ENCODE measurements at places on chromosomes 16 and 17.

GRCh38 chr16:56193951-56194726 is 2.9 kb downstream of the GNAO1 start:
- peak; percentile 98 for DNase-seq

DNA sequence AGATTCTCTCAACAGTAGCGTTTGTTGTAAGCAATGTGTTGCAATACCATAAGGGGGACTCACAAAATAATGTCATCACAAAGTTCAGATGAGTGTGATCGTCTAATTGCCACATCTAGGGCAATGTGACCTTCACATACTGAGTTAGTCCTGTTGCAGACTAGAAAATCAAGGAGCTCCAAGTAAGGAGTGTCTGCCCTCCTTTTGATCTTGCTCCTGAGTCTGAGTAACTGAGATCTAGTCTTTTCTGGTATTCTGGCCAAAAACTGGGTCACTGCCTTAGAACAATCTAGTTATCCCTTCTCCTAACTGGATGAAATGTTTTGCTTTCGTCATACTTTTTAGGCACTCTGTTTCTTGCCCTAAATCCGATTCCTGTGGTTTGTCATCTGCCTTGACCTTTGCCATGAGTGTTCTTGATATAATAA is 712.1 kb downstream of the CDH11 start:
- no peak for DNase-seq

DNA sequence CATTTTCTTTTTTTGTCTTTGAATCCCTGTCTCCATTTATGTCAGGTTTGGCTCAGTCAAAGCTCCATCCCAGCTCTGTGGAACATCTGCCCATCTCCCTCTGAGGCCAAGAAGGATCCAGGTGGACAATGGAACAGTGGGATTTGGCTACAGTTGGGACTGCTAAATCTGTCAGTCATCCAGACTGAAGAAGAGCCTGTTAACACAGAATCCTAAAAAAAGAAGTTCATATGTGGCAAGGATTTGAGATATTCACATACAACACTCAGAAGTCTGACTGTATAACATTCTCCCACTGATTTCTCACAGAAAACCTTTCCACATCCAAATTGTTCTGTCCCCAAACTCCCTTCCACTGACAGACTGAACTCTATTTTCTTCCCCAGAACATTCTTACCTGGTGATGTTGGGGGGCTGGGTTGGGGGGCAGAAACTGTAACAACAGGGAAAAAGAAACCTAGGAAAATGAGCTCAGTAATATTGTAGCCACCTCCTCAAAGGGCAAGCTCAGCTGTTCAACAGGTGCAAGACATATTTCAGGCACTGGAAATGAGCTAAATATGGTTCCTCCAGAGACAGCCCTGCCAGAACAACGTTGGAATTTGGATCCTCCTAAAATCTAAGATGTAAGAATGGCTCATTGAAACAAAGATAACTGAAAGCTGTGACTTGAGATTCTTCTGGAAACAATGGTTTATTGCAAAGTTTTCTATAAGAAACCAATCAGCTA is 301.5 kb upstream of the CDH5 start:
- DNase-seq = no peak

DNA sequence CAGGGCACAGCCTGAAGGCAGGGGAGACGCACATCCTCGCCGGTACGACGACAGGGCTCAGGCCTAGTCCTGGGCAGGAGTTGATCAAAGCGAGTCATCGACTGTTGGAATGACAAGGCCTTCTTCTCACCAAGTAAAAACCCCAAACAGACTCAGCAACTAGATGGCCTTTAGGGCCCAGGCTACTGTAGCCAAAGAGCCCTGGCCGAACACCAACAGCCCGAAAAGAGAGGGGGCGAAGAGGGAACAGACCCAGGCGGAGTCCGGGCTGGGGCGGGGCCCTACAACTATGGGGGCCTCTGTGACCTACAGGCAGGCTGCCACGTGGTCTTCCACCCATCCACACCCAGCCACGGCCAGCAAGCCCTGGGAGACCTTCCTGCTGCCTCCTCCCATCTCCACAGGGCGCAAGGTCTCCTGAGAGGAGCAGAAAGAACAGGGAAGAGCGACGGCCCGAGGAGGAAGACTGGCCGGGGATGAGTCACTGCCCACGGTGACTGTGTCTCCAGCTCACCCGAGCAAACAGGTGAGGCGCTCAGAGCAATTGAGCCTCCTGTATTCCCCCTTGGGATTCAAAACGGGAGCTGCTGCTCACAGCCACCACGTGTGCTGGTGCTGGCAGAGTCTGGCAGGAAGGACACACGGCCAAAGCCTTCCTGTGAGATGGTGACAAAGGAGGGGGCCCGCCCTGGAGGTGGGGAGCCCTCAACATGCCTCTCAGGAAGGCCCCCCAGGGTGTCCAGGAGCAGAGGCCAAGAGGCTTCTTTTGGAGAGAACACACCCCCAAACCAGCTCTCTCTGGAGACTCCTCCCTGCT is 17.7 kb downstream of the SLC16A3 start:
- DNase-seq = no peak

GRCh38 chr16:84497418-84498222 is 6.8 kb downstream of the MEAK7 start:
- DNase-seq = peak; percentile 16

- DNase-seq = no peak
Measured at GRCh38 chr17:63345611-63346010, 100.5 kb downstream of the CYB561 start.

DNA sequence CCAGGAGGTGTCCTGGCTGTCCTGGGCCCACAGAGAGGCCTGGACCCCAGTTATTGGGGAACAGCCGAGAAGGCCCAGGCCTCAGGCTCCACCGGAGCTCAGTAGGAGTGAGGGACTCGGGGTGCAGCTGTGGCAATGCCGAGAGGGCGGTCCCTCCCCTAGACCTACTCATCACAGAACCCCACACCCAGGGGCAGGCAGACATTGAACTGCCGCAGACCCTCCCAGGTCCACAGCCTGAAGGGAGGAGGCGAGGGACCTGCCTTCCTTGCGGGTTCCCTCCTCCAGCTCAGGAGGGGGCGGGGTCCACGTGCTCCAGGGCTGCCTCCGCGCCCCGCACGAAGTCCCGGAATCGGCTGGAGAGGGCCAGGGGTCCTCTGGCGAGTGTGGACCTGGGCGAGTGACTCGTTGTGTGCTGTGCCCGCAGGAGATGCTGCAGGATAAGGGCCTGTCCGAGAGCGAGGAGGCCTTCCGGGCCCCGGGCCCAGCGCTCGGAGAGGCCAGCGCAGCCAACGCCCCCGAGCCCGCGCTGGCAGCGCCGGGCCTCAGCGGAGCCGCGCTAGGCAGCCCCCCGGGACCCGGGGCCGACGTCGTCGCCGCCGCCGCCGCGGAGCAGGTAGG is 3.9 kb downstream of the TBX4 start:
- DNase-seq = no peak

DNA sequence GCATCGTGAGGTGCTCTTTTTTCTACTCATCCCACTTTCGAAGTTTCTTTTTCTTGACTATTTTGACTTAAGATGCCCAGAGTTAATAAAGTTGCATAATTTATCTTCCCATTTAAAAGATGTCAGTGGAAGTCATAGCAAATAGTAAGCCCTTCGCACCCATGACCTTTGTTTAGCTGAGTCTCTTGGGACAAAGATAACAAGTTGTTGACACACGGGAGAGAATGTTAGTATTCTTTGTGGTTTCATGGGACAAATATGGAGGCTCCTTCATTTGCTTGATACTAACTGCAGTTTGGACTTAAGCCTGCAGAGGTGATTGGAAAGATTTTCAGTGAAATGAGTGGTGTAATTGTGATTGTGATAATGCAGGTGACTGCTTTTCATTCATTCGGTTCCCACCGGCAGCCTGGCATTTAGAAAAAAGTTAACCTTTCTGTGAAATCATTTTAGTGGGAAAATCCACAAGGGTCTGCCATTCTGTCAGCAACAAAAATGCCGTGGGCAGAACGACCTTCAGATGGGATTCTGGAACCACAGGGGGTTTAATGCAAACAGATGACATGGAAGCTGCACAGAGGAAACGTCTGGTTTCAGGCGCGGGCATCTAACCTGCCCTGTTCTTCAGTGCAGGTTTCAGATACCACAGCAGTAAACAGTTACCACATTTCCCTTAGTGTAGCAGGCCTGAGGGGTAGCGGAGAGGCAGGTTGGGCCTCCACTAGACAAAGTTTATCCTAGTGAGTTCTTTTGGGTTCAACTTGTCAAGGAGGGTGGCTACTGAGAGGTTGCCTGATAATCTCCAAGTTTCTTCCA is 123.0 kb downstream of the RPTOR start:
- no peak for DNase-seq

DNA sequence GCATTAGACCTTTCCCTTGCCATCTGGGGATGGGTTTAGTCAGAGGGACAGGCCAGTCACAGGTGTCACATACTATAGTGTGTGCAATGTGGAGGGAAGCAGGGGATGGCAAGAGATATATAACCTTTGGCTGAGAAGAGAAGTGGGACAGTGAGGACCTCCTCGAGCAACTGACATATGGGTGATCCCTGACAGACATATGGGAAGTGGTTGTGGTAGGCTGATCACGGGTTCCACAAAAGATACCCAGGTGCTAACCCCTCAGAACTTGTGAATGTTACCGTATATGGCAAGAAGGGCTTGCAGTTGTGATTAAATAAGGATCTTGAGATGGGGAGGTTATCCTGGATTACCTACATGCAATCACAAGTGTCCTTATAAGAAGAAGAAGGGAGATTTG is 188.1 kb upstream of the MPHOSPH6 start:
- DNase-seq = no peak

DNA sequence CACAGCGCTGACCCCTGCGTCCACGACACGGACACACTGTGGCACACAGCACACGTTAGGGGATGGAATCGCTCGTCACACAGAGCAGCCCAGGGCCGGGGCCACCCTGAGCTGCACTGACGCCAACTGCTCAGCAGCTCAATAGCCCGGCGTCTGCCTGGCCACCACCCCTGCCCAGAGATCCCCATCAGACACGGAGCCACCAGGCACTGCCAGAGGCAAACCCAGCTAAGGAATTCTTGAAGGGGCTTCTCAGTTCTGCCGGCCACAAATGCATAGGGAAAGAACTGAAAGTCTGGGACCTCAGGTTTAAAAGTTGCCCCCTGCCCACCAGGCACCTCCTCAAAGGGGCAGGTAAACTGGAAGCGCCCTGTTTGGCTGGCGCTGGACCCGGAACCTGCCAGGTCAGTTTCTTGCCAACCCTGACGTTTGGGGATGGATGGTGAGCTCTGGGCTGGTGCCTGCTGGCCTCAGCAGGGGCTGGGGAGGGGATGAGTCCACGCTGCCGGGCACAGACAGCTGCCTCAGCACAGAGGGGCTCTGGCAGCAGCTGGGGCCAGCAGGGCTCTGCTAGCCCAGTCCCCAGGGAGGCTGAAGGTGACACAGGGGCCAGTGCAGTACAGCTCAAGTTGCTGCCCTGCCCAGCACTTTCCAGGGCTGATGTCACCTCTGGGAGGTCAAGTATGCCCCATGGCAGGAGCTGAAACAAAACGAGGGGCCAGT is 33.2 kb downstream of the TIMM22 start:
- DNase-seq = no peak

DNA sequence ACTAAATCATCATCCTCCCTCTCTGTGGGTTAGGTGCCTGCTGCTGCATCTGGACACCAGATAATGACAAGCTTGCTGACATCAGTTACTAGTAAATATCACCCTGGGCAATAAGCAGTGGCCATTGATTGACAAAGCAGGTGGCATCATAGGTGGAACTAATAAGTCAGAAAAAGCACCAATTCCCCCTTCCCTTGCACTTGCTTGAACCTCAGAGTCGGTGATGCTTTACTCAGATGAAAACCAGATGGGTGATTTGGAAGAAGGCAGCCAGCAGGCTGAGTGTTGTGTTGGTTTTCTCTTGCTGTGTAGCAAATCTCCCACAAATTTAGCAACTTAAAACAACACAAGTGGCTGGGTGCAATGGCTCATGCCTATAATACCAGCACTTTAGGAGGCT is 146.9 kb upstream of the NOL11 start:
- DNase-seq = no peak

- DNase-seq = no peak
Measured at GRCh38 chr17:31888124-31888523, 13.4 kb downstream of the UTP6 start.

- DNase-seq = peak; percentile 62
Measured at GRCh38 chr16:54986409-54986808, 55.7 kb downstream of the IRX5 start.

DNA sequence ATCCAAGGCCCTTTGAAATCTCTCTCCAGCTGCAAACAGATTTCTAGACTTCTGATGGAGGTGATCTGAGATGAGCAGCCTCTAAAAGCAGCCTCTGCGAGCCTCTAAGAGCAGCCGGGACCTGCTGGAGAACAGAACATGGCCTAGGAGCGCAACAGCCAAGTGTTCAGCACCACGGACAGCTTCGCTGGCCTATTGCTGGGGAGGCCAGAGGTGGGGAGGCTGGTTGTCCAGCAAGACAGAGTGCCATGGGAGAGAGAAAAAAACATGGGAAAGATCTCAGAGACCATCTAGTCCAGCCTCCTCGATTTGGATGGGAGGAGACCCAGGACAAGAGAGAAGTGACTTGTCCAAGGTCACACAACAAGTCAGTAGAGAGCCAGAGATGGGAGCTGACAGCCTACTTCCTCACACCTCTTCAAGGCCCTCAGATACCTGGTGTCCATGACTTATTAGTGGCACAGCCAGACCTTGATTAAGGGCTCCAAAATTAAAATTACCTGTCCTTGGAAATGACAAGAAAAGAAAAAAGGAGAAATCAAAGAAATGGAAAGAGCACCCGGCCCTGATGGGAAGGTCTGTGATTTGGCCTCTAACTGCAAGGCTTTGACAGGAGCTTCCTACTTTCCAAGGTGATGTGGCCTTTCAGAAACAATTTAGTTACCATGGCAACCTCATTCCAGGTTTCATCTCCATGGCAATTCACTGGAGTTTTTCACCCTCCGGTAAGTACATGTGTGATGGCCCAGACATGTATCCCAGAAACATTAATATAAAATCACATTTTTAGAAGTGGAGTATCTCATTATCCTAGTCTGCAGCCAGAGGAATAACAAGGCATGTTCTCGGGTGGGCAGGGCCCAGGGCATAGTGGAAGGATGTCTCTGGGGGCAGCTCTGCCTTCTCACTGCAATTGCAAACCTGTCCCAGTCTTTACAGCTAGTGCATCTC is 14.5 kb downstream of the RPRML start:
- DNase-seq = peak; percentile 91

DNA sequence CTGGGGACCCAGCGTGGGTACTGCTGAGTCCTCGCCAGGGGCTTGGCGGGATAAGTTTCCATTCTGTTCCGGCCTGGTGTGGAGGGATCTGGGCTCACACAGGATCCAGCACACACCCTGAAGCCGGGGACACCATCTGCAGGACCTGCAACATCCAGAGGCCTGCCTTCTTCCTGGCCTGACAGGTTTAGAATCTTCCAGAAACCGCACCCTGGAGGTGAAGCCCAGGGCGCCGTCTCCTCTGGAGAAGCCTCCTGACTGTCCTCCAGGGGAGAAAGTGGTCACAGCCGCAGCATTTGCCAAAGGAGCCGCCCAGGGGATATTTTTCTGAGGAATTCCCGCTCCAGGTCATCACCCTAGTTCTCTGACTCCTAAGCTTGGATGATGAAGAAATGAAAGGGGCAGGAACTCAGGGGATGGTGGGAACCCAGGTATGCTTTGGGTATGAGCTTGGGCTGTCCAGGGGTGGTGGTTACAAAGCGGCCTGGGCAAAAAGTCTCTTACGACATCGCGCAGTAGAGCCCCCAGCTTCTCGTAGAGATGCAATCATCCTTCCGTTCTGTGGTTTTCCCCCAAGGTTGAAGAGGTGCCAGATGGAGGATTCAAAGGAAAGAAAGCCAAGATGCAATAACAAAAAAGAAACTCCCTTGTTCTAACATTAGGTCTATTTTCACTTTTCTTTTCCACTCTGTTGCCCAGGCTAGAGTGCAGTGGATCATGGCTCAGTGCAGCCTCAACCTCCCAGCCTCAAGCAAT is 9.1 kb upstream of the CRISPLD2 start:
- no peak for DNase-seq

- no peak for DNase-seq
Measured at GRCh38 chr17:75906143-75906884, 1.6 kb upstream of the MRPL38 start.
